ENCODE measurements at places on chromosomes 1 and 21.
A peak's percentile ranks its signal among the peaks of the same experiment; 100 is the strongest.

- H3K27ac ChIP-seq = peak overlapping the region; percentile 90
- H3K4me3 ChIP-seq = peak overlapping the region; percentile 74
- H3K4me1 ChIP-seq = no peaks in the 10 kb centered on the region
- peak; percentile 25 for DNase-seq
- H3K36me3 ChIP-seq = peaks cover 13% of the 10 kb centered on the region
- H3K27me3 ChIP-seq = no peaks in the 10 kb centered on the region
These were observed 470 bp upstream of the RTCA start for GRCh38 chr1:100265562-100265930.

DNA sequence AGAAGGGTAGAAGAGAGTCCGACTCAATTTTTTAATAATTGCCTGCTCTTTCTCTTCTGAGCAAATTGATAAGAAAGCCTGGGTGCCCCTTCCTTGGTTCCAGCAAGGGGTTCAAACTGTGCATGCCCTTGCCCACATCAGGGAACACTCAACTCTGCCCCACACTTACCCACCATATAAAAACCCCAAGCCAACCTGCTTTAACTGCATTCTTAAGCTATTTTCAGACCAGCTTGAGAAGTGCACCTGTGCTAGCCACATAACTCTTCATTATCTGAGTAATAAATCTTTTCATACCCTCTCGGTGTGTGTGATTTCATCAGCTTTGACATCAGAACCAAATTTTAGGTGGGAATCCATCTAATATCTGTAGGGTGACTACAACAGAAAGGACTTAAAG lies 509.6 kb downstream of the MRPL39 start:
- H3K4me3 ChIP-seq = no peak overlapping the region
- H3K27me3 ChIP-seq = no peaks in the 10 kb centered on the region
- no peaks in the 10 kb centered on the region for H3K36me3 ChIP-seq
- no peak overlapping the region for H3K27ac ChIP-seq
- DNase-seq = no peak

GRCh38 chr1:207810173-207810572 lies 58.3 kb downstream of the CD46 start:
- H3K27me3 ChIP-seq = no peaks in the 10 kb centered on the region
- peaks cover 91% of the 10 kb centered on the region for H3K36me3 ChIP-seq
- H3K4me1 ChIP-seq = peaks cover 100% of the 10 kb centered on the region
- DNase-seq = no peak

DNA sequence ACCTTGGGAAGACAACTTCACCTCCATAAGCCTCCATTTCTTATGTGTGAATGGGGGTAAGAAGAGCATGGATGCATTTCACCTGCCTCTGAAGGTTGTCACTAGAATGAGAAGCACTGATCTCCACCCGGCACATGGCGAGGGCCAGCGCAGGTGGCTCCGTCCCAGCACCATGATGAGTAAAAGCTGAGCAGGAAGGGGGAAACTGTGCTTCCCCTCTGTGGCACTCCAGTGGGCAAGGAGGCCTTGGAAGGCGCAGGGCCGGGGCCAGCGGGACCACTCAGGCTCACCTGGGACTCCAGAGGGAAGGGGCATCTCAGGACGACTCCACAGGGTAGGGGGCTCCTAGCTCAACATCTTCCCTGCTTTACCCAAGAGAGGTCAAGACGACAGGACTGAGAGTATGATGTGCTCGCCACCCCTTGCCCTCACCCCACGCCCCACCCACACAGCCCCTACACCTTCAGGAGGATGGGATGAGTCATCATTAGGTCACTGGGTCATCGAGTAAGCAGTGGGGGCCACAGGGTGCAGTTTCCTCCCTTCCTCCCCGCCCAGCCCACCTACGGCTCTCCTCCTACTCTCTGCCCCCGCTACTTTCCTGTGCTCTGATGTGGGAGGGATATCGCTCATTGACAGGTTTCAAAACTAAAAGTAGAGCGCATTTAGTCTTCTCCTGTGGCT lies 112.1 kb downstream of the HIVEP3 start:
- H3K36me3 ChIP-seq = no peaks in the 10 kb centered on the region
- no peak overlapping the region for H3K4me3 ChIP-seq
- DNase-seq = no peak
- no peak overlapping the region for H3K27ac ChIP-seq
- peaks cover 17% of the 10 kb centered on the region for H3K4me1 ChIP-seq

- no peak overlapping the region for H3K4me3 ChIP-seq
- no peak overlapping the region for H3K27ac ChIP-seq
- no peaks in the 10 kb centered on the region for H3K36me3 ChIP-seq
These were observed 81.3 kb upstream of the C21orf91 start for GRCh38 chr21:17900281-17900989.

DNA sequence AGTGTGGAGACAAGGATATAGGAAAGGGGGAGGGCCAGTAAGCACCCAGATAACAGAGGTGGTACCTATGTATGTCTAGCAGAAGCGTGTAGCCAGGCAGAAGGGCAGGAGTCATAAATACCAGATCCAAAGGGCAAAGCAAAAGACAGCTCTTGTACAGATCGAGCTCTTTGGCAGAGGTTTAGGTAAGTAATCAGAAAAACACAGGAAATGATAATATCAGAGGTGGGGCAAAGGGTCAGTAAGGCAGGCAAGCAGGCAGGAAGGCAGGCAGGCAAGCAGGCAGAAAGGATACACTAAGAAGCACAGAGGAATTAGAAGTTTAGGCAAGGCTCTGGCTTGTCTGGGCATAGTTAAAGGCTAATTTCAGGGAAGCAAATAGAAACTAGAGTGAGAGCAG lies 22.7 kb upstream of the SLFNL1 start:
- H3K4me1 ChIP-seq = peaks cover 28% of the 10 kb centered on the region
- H3K36me3 ChIP-seq = peaks cover 14% of the 10 kb centered on the region
- DNase-seq = no peak

DNA sequence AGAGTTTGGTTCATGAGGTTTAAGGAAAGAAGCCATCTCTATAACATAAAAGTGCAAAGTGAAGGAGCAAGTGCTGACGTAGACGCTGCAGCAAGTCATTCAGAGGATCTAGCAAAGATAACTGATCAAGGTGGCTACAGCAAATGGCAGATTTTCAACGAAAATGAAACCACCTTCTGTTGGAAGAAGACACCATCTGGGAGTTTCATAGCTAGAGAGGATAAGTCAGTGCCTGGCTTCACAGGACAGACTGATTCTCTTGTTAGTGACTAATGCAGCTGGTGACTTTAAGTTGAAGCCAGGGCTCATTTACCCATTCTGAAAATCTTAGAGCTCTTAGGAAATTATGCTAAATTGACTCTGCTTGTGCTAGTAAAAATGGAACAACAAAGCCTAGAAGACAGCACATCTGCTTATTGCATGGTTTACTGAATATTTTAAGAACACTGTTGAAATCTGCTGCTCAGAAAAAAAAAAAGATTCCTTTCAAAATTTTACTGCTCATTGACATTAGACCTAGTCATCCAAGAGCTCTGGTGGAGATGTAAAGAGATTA lies 10.5 kb downstream of the MAEL start:
- DNase-seq = no peak
- H3K36me3 ChIP-seq = no peaks in the 10 kb centered on the region
- no peak overlapping the region for H3K27ac ChIP-seq
- no peak overlapping the region for H3K4me3 ChIP-seq

DNA sequence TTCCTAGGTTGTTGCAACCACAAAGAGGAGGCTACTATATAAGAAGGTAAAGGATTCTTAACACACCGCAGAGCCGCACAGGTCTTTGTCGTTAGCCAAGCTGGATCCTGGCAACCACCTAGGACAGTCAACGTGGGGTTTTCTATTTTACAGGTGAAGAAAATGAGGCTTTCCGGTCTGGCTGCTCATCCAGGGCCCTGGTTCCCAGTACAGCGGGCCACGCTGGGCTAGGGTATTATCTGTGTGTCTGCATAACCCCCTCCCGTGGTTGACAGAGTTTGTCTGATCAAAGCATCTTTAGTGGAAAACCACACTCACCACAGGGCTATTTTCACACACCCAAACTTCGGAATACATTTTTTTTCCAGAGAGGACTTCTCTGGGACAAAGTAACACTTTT lies 39.0 kb upstream of the PDE9A start:
- H3K4me1 ChIP-seq = no peaks in the 10 kb centered on the region
- DNase-seq = no peak
- no peak overlapping the region for H3K4me3 ChIP-seq
- no peaks in the 10 kb centered on the region for H3K36me3 ChIP-seq
- peaks cover 33% of the 10 kb centered on the region for H3K27me3 ChIP-seq

GRCh38 chr21:42580076-42580792 lies 66.6 kb downstream of the SLC37A1 start:
- H3K36me3 ChIP-seq = peaks cover 19% of the 10 kb centered on the region
- H3K27me3 ChIP-seq = no peaks in the 10 kb centered on the region
- no peak overlapping the region for H3K27ac ChIP-seq
- no peaks in the 10 kb centered on the region for H3K4me1 ChIP-seq
- no peak for DNase-seq
- no peak overlapping the region for H3K4me3 ChIP-seq

GRCh38 chr21:15283789-15284188 lies 219.0 kb upstream of the NRIP1 start:
- no peak overlapping the region for H3K27ac ChIP-seq
- DNase-seq = no peak
- no peak overlapping the region for H3K4me3 ChIP-seq
- no peaks in the 10 kb centered on the region for H3K4me1 ChIP-seq
- no peaks in the 10 kb centered on the region for H3K27me3 ChIP-seq

- H3K27me3 ChIP-seq = no peaks in the 10 kb centered on the region
- no peak overlapping the region for H3K4me3 ChIP-seq
- DNase-seq = no peak
These were observed 483.9 kb downstream of the PTPRC start for GRCh38 chr1:199122532-199123311.

- no peak for DNase-seq
- H3K4me3 ChIP-seq = no peak overlapping the region
- no peaks in the 10 kb centered on the region for H3K4me1 ChIP-seq
- H3K36me3 ChIP-seq = no peaks in the 10 kb centered on the region
- H3K27me3 ChIP-seq = no peaks in the 10 kb centered on the region
These were observed 81.0 kb downstream of the TAS1R2 start for GRCh38 chr1:18778437-18778836.

DNA sequence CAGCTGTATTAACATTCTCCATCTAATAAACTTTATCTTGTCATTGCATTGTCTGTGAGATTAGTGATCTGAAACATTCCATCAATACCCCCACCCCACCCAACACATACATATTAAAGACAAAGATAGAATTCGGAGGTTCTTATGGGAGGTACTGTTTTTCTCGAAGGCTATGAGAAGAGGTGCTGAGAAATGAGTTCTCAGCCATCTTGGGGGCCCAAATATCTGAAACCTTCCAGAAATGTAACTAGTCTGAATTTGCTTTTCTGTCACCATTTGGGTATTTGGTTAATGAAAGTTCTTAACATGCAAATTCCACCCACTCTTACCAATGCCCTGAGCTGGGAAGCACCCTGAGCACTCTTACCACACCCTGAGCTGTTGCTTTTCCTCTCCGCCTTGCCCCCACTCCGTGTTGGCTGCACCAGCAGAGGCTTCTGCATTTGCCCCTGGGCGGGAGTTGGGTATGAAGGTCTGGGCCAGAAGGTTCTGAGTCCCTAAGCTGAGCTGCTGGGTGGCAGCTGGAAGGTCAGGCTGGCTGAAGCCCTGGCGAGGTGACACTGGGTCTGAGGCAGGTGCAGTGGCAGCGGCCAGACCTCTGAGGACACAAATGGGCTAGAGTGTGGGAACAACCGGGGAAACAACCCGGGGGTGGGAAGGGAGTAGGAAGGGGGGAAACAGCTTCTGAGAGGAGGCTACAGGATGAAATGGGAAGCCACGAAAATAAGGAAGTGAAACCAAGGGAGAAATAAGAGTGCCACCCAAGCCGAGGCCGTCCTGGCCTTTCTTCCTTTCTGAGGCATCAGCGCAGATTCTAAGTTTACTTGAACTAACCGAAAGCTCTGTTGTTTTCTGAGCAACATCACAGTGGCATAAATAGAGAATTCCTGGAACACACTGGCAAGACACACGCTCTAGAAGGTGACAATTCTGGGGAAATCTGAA lies 26.3 kb upstream of the IER5 start:
- H3K4me3 ChIP-seq = no peak overlapping the region
- H3K27me3 ChIP-seq = no peaks in the 10 kb centered on the region
- DNase-seq = no peak
- no peaks in the 10 kb centered on the region for H3K4me1 ChIP-seq
- no peaks in the 10 kb centered on the region for H3K36me3 ChIP-seq
